Mesenteric fat pad (tissue), 1 donor: ENCODE measurements at places on chromosomes 4 and X.

DNA sequence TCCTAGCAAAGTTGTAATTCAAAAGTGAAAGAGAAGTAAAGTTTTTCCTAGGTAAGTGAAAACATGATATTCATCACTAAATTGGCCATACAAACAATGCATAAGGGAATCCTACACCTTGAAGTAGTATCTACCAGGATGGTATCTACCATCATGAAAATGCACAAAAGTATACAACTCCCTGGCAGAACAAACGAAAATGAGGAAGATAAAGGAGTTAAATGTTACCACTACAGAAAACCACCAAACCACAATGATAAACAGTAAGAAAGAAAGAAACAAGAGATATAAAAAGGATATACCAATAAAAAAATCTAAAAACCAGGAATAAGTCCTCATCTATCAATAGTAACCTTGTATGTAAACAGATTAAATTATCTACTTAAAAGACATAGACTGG is 26.9 kb downstream of the GK2 start:
- no peak for DNase-seq

GRCh38 chr4:138235419-138235952 is 6.7 kb downstream of the SLC7A11 start:
- no peak for DNase-seq

DNA sequence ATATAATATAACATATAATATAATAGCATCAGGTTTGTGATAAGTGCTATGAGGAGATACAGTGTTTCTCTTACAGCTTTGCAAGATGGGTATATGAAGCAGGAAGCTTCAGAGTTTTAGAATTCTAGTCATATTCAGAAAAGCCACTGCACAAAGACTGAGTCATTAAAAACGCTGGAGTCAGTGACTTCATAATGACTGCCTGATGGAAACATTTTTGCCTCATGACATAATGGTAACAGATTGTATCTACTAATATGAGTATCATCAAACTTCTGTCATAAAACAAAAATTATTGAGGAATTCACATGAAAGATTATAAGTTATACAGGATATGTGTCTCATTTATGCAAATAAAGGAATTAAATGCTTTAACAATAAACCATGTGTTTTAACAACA is 46.8 kb downstream of the EPHA5 start:
- no peak for DNase-seq

GRCh38 chr4:140755774-140756318 is 339 bp downstream of the TBC1D9 start:
- DNase-seq = no peak

DNA sequence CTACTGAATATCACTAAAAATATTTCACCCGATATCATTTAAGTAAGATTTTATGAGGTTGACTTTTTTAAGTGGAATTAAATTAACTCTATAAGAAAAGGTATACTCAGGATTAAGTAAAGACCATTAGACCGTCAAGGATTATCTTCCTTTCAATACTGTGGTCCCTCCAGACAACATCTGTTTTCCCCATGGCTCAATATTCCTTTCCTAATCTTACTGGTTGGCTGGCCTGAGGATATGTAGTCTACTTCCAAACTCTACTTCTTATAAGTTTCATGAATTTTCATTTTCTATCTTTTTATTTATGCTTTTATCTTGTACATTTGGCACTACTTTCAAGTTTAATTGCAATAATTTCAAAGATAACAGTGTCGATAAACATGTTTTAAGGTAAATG is 725.4 kb downstream of the PCDH7 start:
- no peak for DNase-seq

- no peak for DNase-seq
Observed at GRCh38 chr4:15891312-15891711, 47.2 kb downstream of the FGFBP1 start.

GRCh38 chrX:116204932-116205331 is 34.4 kb downstream of the AGTR2 start:
- DNase-seq = no peak

- DNase-seq = no peak
Observed at GRCh38 chr4:189285377-189285776, 655.3 kb upstream of the FRG1 start.

DNA sequence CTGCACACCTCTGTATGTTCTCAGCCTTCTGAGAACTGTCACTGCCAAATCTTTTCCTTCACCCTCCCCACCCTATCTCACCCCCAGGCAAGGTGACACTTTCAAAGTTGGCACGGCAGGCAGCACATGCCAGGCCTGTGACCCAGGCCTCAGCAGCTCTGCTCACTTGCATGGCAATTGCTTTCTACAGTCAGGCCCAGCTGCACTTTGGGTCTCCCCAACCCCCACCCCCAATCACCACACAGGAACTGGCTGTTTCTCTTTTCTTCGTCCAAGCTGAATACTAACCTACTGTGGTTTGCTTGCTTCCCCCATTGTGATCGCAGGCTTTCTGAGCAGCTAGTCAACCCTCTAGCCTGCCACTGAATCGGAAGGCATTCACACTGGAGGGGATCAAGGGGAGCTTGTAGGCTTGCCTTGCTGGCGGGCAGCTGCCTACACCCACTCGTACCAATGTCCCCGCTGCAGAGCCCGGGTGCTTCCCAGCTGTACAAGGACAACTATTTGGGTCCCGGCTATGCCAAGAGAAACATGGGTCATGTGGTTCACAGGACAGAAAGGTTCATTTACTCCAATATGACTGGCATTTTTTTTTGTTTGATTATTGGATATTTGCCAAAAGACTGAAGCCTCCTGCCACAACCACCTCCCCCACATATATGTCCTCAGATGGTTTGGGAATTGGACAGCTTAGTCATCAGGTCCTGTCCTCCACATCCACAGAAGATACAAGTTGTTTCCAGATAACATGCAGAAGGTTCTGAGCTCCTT is 28.1 kb downstream of the SLC25A43 start:
- no peak for DNase-seq

GRCh38 chr4:186192066-186192612 is 772 bp downstream of the CYP4V2 start:
- DNase-seq = no peak

GRCh38 chr4:71186566-71187403 is 152.0 kb upstream of the SLC4A4 start:
- DNase-seq = no peak

GRCh38 chr4:110503270-110504083 is 27.5 kb downstream of the ENPEP start:
- no peak for DNase-seq

- DNase-seq = no peak
Observed at GRCh38 chrX:34875204-34875603, 67.4 kb upstream of the FAM47B start.

DNA sequence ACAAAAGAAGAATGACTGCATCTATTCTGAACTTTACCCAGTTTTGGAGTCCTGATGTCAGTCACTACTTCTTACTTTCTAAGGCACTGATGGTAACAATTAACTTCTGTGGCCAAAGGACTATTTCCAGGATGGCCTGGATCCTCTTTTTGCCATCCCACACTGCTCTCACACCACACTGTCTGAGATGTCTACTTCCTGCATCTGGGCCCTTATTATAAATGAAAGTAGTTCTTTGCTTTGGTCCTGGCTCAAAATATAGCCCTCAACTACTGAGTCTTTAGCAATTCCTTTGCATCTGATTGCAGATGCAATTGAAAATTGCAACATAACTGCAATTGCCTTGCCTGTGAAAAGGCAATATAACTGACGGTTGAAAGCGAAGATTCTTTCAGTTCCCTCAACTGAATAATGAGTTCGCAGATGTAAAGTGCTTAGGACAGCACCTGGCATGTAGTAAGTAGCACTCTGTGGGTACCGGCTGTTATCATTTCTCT is 44.2 kb downstream of the COQ2 start:
- no peak for DNase-seq

DNA sequence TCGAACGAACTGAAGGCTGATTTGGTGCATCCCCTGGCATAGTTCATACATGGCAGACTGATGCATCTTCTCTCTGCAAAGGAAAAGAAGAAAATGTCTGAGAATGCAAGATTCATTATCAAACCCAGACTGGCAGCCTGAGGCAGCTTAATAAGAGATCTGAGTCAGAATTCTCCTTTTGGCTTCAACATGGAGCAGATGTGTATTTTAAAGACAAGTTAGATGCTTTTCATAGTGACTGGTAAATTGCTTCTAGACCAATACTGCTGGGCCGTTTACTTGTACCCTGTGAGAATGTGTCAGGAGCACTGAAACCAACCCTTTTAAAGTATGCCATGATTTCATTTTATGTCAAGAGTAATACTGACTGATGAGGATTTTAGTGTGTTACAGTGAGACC is 322.0 kb downstream of the NR3C2 start:
- DNase-seq = no peak

DNA sequence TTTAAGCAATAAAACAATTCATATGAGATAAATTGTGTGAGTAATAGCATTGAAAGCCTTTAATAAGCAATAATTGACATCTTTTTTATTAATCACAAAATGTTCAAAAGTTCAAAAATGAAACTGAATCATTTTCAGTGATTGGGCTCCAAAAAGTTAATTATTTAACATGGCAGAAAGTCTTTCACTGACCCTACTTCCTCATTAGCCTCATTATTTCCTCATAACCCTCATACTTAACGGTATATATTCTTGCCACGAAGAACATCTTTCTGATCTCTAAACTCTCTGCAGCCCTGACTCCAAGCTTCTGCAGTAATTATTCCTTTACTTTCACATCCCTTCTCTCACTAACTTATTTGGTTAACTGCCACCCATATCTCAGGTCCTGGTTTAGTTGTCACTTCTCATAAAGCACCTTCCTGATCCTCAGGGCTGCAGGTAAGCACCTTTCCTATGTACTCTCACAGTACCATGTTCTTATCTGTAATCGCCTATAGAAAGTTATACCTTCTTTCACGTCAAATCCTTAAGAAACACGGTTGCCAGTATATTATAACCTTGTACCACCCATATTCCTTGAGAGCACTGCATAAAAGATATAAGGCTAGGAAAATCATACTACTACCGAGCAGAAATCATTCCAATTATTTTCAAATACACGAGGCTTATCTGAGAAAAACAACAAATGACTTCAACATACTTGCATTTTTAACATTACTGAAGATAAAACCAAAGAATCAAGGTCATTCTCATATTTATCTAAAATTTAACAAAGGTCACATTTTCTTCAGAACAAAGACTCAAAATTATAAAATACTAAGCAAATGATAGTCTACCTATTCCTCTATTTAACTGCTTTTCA is 72.2 kb downstream of the PPP3CA start:
- DNase-seq = no peak

- DNase-seq = no peak
Observed at GRCh38 chr4:101035487-101035886, 311.8 kb downstream of the PPP3CA start.

DNA sequence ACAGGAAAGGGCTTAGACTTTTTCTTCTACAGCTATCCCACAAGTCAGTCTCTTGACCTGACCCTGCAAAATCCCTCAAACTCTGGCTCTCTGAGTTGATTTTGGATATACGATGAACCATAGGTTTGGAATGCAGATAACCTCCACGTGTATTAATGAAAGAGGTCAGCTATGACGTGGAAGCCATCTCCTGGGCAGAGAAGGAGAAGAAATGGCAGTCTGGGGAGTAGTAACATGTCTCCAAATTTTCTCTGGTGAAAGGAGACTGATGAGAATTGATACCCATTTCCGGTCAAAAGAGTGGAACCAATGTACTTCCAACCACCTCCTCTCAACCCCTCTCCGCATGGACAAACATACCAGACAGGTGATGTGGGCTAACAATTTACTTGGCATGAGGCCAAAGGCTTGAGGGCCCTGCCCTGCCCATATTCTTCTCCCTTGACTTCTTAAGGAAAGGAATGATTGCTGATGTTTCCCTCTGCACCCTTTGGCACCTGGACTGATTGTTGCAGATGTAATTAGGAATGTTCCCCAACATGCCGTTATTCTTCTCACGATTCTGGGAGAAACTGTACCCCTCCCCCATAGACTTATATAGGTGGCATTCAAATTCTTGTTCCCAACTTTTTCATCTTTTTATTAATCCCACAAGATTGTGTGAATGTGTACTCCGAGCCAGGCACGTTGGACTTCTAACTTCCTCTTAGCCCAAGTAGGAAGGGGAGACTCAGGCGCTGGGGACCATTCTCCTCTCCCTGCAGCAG is 580 bp upstream of the PLS3 start:
- DNase-seq = no peak

DNA sequence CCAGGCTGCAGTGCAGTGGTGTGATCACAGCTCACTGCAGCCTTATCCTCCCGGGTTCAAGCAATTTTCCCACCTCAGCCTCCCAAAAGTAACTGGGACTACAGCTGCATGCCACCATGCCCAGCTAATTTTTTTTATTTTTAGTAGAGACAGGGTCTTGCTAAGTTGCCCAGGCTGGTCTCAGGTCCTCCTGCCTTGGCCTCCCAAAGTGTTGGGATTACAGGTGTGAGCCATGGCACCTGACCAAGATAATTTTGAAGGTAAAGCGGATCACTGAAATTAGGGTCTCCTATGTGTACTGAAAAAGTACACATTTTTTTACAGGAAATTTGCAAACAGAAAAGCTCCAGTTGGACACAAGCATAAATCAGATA is 4.8 kb downstream of the SAT1 start:
- peak; percentile 5 for DNase-seq

DNA sequence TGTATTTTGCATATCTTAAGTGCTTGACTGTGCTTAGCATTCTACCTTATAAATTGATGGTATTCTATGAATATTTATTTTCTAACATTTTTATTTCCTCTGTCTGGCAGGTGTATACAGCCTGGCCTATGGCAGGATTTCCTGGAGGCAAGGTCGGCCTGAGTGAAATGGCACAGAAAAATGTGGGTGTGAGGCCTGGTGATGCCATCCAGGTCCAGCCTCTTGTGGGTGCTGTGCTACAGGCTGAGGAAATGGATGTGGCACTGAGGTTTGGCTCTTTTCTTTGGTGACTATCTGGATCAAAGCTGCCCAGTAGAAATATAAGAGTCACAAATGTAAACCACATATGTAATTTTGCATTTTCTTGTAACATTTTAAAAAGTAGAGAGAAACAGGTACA is 6.5 kb upstream of the NUDT6 start:
- DNase-seq = no peak

- no peak for DNase-seq
Observed at GRCh38 chrX:38817004-38817703, 15.9 kb downstream of the MID1IP1 start.

GRCh38 chr4:118087366-118087765 is 53.1 kb downstream of the NDST3 start:
- no peak for DNase-seq

GRCh38 chr4:185346975-185347601 is 48.6 kb downstream of the LRP2BP start:
- no peak for DNase-seq

DNA sequence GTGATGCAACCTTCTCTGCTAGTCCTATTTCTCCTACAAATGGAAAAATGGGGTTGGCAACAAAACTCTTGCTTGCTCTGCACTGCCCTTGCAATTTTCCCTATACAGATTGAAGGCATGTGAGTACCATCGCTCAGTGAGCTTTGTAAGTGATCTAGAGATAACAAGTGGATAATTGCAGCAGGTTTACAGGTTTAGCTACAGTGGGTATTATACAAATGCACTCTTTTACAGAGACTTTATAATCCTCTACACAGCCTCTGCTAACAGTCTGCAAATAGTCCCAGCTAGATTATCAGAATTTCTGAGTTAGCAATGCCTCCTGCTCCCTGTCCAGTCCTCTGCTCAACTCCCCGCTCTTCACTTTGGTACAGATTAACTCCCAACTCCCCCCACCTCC is 11.1 kb downstream of the LEF1 start:
- no peak for DNase-seq

GRCh38 chr4:42609051-42609450 is 47.9 kb downstream of the ATP8A1 start:
- DNase-seq = no peak
